ENCODE measurements at places on chromosomes 3 and 15.

GRCh38 chr3:77889616-77890015, 849.7 kb downstream of the ROBO2 start:
- H3K27ac ChIP-seq: no peak overlapping the region
- no peak for DNase-seq
- H3K27me3 ChIP-seq: no peaks in the 10 kb centered on the region
- H3K4me3 ChIP-seq: no peak overlapping the region

- H3K27me3 ChIP-seq: no peaks in the 10 kb centered on the region
- no peak for DNase-seq
- no peaks in the 10 kb centered on the region for H3K36me3 ChIP-seq
Observed at GRCh38 chr3:42043099-42043813, 47.9 kb upstream of the TRAK1 start.

DNA sequence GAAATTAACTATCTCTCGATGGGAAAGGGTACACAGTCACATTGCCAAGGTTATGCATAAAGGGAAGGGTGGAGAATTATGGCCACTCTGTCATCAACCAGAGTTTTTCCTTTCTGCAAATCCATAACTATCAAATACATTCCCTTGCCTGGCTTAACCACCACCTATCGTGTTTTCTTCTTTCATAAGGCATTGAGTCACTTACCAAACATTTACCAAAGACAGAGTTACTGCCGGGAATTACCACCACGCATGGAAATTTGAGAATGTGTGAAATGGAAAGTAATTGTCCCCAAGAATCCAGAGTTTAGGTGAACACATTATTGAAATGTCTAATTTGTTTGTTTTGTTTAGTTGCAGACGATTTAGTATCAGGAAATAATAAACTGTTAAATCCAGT, 134.3 kb upstream of the LRRN1 start:
- no peaks in the 10 kb centered on the region for H3K36me3 ChIP-seq
- H3K4me3 ChIP-seq: no peak overlapping the region
- no peak overlapping the region for H3K27ac ChIP-seq
- H3K4me1 ChIP-seq: peaks cover 13% of the 10 kb centered on the region
- H3K27me3 ChIP-seq: no peaks in the 10 kb centered on the region
- DNase-seq: no peak

DNA sequence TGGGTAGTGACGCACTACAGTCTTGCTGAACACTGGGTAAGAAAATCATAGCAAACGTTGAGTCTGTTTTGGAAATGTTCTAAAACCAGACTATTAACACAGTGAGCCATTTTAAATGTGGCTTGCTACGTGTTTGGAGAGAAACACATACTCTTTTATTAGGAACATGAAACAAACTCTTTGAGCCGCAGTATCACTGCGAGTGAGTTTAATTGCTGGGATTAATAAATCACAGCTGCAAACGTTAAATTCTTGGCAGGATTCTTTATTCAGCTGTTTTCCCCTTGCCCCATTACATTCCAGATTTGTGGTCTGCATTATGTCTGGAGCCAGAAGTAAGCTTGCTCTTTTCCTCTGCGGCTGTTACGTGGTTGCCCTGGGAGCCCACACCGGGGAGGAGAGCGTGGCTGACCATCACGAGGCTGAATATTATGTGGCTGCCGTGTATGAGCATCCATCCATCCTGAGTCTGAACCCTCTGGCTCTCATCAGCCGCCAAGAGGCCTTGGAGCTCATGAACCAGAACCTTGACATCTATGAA, 33.6 kb downstream of the BTD start:
- no peak overlapping the region for H3K27ac ChIP-seq
- no peaks in the 10 kb centered on the region for H3K36me3 ChIP-seq
- no peaks in the 10 kb centered on the region for H3K27me3 ChIP-seq
- no peak for DNase-seq
